ENCODE measurements at places on chromosomes 2 and 18.

- no peak for DNase-seq
These were observed 21.6 kb downstream of the EIPR1 start for GRCh38 chr2:3355951-3356569.

DNA sequence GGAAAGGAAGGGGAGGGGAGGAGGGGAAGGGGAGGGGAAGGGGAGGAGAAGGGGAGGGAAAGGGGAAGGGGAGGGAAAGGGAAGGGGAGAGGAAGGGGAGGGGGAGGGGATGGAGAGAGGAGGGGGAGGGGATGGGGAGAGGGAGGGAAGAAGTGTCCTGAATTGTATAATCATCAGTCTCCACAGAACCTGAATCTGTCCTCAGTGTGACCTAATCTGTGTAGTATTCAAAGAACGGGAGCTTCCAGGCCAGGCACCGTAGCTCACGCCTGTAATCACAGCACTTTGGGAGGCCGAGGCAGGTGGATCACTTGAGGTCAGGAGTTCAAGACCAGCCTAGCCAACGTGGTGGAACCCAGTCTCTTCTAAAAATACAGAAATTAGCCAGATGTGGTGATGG is 41.1 kb upstream of the CCDC150 start:
- DNase-seq, result no peak

DNA sequence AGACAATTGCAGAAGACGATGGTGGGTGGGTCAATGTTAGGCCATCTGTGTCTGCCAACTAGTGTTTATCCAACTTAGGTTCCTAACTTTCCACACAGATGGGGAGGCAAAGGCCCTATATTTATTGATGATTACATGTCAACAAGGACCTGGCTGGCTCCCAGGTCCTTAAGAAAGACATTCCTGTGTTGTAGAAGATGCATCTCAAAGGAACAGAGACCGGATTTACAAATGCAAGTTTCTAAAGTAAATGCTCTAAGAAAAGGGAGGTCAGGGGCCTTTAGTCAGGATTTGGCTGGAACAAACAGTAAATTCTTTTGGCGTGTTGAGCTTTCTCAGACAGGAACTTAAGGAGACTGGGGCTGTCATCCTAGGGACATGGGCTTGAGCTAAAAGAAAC is 175.0 kb downstream of the SH3BP4 start:
- no peak for DNase-seq

DNA sequence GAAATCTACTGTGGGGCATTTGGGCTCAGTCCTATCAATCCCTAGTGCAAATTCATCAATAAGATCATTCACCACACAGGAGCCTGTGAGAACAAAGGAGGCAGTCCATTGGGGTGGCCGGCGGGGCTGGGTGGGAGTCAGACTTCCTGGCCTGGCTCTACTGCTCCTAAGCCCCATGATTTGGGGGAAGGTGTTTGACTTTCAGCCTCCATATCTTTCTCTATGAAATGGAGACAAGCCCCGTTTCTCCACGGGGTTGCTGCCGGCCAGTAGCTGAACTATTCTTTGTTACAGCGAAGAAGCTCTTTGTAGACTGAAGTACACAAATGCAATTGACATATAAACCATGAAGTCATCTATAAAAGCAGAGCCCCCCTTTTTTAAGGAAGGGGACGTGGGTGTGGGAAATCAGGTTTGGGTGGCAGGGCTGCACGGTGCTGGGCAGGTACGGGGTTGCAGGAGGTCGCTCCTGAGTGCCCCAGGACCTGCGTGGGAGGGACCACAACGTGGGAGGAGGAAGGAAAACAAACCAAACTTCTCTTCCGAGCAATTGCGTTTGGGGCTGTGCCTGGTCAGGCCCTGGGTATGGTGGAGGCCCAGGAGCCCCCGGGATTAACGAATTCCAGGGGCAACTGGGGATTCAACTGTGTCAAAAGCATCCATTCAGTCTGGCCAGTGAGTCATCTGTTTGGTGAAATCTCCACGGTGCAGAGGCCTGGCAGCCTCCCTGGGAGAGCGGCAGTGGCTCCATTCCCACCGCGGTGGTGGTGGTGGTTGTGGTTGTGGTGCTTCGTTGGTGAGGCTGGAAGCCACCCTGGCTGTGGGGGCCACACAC is 18.2 kb downstream of the FBLN7 start:
- DNase-seq, result peak; percentile 41
